NCI-H345 (cell line): ENCODE measurements at places on chromosomes 2 and 18.

DNA sequence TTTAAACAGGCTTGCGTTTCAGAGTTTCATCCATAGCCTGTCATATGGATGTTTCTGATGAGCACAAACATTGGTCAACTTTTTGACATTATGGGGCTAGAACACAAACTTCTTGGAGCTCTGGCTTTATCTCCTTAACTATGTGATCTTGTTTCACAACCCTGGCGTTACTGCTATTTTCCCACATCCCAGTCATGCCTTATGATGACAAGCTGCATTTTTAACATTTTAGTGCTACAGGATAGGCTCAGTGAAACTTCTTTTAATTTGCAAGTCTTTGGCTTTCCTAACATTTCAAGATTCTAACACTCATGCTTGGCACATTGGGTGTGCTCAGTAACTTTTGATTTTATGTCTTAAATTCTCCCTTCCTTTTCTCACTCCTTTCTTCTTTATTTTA, 21.0 kb upstream of the PDE1A start:
- no peak for DNase-seq

- no peak for DNase-seq
These were observed 21.7 kb upstream of the IHH start for GRCh38 chr2:219082332-219082958.

GRCh38 chr2:40043191-40043590, 264.1 kb upstream of the THUMPD2 start:
- no peak for DNase-seq

GRCh38 chr2:28972778-28973335, 8.2 kb upstream of the TOGARAM2 start:
- no peak for DNase-seq

DNA sequence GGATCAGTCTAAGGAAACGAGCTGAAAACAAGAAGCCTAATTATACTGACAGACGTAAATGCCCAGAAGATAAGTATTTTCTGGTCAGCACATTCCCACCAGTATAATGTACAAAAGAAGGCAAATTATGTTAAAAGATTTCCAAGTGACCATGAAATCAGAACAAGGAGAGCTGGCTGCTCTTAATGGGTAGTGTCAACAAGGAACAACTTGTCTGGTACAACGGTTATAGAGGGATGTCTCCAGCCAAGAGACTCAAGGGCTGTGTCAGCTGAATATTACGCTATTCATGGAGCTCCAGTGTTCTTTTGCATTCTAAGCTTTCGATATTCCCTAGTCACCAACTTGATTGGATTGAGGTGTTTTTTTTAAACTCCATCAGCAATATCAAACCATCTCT, 8.6 kb upstream of the L3MBTL4 start:
- DNase-seq, result no peak

DNA sequence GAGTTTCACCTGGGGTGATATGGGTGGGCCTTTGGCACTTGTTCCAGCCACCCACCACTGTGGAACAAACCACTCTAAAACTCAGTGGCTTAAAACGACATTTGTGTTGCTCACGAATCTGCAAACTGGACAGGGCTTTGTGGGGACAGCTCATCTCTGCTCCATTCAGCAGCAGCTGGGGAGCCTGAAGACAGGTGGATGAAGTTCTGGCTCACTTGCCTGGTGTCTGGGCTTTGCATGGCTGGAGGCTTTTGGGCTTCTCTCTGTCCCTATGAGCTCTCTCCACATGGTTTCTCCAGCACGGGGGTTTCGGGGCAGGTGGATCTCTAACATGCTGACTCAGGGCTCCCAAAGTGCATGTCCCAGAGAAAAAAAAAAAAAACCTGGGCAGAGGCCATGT, 93.0 kb upstream of the GLI2 start:
- no peak for DNase-seq

- DNase-seq, result peak; percentile 77
These were observed 598 bp upstream of the CEP68 start for GRCh38 chr2:65055422-65056214.

DNA sequence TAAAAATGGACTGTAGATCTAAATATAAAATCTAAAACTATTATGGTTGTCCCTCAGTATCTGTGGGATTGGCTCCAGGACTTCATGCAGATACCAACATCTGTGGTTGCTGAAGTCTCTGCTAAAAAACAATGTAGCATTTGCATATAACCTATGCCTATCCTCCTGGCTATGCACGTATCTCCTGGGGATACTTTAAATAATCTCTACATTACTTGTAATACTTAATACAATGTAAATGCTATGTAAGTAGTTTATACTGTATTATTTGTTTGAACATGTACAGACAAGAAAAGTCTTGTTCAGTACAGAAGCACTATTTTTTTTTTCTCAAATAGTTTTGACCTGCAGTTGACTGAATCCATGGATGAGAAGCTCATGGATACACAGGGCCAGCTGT, 134.9 kb downstream of the ZAP70 start:
- no peak for DNase-seq

DNA sequence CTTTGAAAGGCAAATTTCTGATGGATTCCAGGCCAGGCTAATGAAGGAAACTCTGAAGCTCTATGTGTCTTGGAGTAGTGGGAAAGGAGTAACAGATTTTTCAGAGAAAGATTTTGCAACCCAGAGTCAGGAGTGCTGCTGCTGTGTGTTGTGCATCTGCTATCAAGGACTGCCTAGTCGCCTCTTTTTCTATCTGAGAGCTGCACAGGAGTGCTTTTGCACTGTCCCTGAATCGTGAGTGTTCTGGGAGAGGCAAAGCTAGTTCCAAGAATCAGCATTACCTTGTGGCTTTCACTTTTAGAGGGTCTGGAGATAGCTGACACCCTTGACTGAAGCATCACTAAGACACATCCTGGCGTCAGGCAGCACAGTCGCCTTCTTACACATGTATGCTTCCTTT, 336.4 kb downstream of the PARD3B start:
- no peak for DNase-seq

DNA sequence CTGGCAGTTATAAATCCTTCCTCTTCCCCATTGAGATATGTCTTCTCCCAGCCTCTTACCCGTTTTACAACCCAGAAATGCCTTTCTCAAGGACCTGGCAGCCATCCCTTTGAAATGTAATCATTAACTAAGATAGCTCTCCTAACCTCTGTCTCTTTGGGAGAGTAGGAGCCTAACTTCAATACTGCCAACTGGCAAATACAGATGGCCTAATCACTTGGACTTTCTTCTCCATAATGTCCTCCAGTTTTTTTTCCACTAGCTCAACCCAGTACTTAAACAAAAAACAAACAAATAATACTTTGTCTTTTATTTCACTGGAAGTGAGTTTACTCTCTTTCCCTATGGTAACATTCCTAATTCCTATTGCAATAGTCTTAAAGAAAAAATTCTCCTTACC, 1391.1 kb downstream of the SUCLG1 start:
- no peak for DNase-seq

DNA sequence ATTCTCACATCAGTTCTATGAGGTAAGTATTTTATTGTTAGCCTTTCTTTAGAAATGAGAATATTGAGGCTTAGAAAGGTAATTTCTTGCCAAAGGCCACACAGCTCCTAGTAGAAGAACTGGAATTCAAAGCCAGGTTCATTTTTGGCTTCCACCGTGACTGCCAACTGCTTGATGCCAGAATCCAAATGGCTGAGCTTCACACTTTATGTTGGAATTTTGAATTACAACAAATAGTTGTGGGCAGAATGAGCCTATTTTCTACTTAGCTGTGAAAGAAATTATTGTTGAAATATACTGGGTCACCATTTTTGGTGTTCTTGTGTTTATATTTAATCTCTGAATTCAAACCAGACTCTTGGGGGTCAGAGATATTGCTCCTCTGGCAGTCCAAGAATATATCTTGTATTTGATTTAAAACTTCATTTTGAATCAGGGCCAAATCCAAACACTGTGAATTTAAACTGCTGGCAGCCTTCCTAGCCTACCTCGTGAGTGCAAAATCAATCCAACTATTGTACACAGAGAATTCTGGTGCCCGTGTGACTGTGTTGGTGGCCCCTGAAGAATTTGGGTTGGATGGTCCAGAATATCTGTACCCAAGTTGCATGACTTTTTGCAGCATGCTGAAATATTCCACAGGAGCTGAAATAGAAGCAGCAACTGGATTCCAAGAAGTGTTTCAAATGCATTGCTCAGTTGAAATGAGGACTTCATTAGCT, 35.6 kb upstream of the LPIN1 start:
- DNase-seq, result peak; percentile 23

- DNase-seq, result no peak
These were observed 26.8 kb downstream of the ADRA2B start for GRCh38 chr2:96089356-96090195.

GRCh38 chr2:27097341-27097740, 10.8 kb downstream of the KHK start:
- DNase-seq, result no peak
